ENCODE measurements at places on chromosomes 1 and 21. TPM values are rescaled to one million over a fixed set of nuclear protein-coding genes. Genes with fewer than 3 reads are reported as not detected.

The NME7 gene
- 10.2 TPM for total RNA-seq

The RAB25 gene
- not detected for total RNA-seq

The RHD gene
- total RNA-seq, result not detected

The GABRD gene
- total RNA-seq, result 0.20 TPM

- DNase-seq, result no peak
These were observed 47.0 kb upstream of the POU2F1 start for GRCh38 chr1:167173516-167174184.

GRCh38 chr1:100122177-100122576, 10.6 kb downstream of the SASS6 start:
- no peak for DNase-seq

- no peak for DNase-seq
These were observed 39.0 kb downstream of the OLFM3 start for GRCh38 chr1:101957771-101958170.

- DNase-seq, result no peak
These were observed 22.3 kb upstream of the KLHDC8A start for GRCh38 chr1:205379056-205379455.

The CD53 gene
- total RNA-seq, result 13.2 TPM

The FMOD gene
- 9.6 TPM for total RNA-seq
